ENCODE measurements at places on chromosomes 4 and X.

DNA sequence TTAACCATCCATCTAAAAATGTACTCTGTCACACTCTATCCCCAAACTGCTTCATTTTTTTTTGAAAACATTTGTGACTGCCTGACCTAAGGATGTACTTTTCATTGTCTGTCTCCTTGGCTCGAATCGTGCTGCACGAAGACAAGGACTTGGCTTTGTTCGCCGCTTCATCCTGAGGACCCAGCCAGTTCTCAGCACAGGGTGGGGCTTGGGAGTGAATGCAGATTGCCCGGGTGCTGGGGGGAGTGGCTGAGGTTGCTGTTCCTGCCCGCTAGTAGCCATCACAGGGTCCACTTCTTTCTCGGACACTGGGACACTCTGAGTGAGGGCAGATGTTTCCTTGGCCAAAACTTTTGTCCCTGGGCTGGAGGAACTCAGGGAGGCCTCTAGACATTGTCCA is 70.1 kb upstream of the CLCN4 start:
- DNase-seq, result no peak

- DNase-seq, result no peak
Observed at GRCh38 chrX:6517376-6517775, 17.5 kb downstream of the VCX3A start.

GRCh38 chr4:137226900-137227299 is 305.4 kb downstream of the PCDH18 start:
- no peak for DNase-seq

DNA sequence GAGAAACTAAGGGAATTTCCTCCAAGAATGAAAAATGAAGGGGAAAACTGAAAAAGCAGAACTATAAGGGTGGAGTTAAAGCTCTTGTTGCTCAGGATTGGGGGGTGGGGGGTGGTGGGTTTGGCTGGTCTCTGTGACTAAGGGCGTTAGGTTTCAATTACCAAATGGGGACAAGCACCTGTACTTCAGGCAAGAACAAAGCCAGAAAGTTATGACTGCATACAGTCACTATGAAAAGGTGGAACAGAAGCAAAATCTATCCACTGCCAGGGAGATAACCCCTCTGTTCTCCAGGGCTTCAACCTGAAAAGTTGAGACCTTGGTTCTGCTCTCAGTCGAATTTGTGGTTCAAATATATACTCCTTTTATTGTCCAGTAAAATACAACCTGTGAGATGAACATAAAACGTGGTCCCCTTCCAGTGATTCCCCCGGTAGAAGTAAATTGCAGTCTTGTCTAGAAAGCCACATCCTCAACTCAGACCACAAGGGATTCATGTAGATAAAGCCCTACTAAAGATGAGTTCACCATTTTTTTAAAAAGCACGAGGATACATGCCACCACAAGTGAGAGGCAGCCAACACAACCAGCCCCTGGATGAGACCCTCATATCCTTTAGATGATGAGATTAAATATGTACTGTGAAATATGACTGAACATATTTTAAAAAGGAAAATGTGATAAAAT is 257.1 kb upstream of the RPS6KA3 start:
- DNase-seq, result no peak

DNA sequence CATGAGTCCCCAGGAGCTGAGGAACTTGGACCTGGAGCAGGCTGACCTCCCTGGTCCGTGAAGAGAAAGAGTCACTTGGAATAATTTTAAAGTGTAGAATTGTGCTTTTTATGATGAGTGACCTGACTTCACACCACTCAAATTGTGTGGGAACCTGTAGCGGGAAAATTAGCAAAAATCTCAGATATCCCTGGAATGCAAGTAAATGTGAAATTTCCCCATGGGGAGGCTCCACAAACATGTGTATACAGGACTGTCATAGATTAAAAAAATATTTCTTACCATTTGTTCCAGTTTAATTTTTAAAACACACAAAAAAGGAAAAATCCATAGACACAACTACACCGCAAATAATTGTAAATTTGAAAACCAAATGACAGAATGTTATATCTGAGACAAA is 1079.6 kb upstream of the PABPC4L start:
- no peak for DNase-seq

DNA sequence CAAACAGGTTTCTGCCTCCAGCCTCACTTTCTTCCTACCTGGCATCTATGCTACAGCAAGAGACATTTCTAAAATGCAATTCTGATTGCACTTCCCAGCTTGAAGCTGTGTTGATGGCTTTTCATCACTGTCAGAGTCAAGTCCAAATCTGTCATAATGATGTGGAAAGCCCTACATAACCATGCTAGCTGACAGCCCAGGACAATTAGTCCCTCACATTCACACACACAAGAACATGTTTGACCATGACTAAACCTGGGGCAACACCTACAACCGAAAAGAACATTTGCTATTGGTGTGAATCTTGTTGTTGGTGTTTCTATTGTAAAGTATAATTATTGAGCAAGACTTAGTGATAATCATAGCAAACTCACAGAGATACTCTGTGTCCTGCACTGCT is 58.2 kb downstream of the PPM1K start:
- no peak for DNase-seq

GRCh38 chr4:46924789-46925529 is 15.9 kb upstream of the COX7B2 start:
- no peak for DNase-seq

GRCh38 chr4:138003248-138003647 is 238.9 kb downstream of the SLC7A11 start:
- DNase-seq, result no peak

DNA sequence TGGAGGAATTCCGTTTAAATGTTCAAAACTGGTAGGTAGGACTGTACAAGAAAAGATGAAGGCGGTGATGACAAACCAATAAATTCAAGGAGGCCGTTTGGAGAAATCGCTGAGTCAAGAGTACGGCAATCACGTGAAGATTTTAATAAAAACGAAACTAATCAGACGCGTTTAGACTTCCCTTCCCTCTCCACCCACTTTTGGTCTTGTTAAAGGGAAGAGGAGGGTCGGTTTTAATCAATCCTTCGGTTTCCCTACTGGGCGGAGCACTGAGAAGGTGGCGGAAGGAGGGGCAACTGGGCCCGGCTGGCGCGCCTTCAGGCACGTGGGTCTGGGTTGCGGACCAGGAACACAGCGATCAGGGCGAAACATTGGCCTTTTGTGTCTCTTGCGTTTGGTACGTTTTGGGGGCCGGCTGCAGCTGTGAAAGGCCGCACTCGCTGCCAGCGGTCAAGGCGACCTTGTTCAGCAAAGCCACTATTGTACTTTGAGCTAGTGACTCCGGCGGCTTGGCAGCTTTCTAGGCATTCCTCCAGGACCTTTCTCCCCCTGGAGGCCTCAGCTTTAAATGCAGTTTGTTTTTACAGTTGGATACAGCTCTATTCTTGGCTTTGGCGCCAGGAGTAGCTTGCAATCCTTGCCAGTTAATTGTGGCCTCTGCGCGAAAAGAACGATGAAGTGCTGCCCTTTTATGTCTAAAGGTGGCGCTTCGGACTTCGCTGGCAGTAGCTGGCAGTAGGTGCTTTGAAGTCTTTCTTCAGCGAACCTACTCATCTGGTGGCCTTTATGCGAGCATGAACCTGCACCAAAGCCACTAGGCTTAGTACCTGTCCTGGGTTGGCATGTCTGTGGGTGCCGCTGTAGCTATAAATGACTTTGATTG is 16.8 kb upstream of the LAMP2 start:
- DNase-seq, result no peak

- no peak for DNase-seq
Observed at GRCh38 chrX:99353412-99353811, 1056.7 kb downstream of the PCDH19 start.

- no peak for DNase-seq
Observed at GRCh38 chrX:103739421-103739820, 28.7 kb downstream of the TMEM31 start.

- DNase-seq, result no peak
Observed at GRCh38 chrX:40248822-40249221, 151.1 kb upstream of the BCOR start.

DNA sequence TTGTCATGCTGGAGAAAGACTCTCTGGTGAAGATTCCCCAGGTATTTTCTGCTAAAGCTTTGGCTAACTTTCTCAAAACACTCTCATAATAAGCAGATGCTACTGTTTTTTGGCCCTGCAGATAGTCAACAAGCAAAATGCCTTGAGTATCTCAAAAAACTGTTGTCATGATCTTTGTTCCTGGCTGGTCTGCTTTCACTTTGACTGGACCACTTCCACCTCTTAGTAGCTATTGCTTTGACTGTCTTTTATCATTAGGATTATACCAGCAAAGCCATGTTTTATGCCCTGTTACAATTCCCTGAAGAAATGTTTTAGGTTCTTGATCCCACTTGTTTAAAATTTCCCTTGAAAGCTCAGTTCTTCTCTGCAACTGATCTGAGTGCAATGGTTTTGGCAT is 231.5 kb downstream of the SLC7A11 start:
- no peak for DNase-seq

- DNase-seq, result no peak
Observed at GRCh38 chrX:1485033-1485432, 32.3 kb upstream of the ASMTL start.

DNA sequence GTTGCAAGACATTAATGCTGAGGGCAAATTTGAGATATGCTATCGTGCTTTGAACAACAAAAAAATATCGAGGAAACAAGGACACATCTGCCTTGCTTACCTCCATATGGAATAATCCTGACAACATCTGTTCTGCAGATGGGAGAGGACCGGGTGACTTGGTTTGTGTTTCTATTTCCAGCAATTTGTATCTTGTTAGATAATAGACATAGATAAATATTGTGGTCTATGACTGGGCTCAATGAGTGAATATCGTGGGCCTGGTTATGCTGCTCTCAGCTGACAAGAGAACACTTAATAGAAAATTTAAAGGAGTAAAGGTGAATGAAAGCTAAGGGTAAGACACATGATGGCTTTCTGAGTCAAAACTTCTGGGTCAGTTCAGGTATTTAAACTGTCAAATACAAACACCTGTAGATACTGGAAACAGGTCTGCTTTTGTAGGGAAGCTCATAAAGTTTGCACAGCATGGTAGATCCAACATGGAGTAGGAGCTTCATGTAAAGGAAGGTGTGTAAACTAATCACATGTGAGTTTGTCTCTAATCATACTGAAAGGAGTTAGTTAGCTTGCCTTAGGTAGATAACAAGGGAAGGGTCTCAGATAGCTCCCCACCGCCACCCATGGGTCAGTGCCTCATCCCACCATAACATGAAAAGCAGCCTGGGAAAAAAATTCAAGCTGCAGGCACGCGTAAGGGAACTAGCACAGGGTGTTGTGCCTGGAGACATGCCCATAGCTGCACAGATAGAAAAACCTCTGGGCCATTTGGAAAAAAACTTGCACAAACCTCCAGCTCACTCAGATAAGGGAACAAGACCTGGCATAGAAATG is 904.1 kb upstream of the EPHA5 start:
- no peak for DNase-seq

GRCh38 chrX:105567082-105567481 is 255.3 kb upstream of the NRK start:
- no peak for DNase-seq
